Stimulated activated CD4-positive, alpha-beta T cell treated with anti-CD3 and anti-CD28 coated beads, Interleukin-4, amount 100 ng/mL, for 4 hours (primary cell): ENCODE measurements at places on chromosomes 5 and 9.

GRCh38 chr5:172801179-172801671 is 30.2 kb upstream of the DUSP1 start:
- no peak for DNase-seq

DNA sequence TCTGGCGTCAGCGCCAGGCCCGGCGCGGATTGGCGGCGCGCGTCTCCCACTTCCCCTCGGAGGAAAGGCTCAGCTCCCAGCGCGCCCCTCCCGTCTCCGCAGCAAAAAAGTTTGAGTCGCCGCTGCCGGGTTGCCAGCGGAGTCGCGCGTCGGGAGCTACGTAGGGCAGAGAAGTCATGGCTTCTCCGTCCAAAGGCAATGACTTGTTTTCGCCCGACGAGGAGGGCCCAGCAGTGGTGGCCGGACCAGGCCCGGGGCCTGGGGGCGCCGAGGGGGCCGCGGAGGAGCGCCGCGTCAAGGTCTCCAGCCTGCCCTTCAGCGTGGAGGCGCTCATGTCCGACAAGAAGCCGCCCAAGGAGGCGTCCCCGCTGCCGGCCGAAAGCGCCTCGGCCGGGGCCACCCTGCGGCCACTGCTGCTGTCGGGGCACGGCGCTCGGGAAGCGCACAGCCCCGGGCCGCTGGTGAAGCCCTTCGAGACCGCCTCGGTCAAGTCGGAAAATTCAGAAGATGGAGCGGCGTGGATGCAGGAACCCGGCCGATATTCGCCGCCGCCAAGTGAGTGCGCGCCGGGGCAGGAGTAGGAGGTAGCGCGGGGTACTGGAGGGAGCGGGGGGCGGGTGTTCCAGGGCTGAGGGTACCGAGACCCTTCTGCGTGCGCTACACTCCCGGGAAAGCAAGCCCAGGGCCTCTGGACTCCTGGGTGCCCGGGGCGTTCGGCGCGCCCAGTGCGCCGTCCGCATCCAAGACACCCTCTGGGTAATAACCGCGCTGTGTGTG is at the start of gene MSX2:
Gene MSX2 (plus strand): TSS at position 99 of the 777 bp plus-strand sequence. CDS start 78 bp downstream, at position 177.
- peak; percentile 17 for DNase-seq

DNA sequence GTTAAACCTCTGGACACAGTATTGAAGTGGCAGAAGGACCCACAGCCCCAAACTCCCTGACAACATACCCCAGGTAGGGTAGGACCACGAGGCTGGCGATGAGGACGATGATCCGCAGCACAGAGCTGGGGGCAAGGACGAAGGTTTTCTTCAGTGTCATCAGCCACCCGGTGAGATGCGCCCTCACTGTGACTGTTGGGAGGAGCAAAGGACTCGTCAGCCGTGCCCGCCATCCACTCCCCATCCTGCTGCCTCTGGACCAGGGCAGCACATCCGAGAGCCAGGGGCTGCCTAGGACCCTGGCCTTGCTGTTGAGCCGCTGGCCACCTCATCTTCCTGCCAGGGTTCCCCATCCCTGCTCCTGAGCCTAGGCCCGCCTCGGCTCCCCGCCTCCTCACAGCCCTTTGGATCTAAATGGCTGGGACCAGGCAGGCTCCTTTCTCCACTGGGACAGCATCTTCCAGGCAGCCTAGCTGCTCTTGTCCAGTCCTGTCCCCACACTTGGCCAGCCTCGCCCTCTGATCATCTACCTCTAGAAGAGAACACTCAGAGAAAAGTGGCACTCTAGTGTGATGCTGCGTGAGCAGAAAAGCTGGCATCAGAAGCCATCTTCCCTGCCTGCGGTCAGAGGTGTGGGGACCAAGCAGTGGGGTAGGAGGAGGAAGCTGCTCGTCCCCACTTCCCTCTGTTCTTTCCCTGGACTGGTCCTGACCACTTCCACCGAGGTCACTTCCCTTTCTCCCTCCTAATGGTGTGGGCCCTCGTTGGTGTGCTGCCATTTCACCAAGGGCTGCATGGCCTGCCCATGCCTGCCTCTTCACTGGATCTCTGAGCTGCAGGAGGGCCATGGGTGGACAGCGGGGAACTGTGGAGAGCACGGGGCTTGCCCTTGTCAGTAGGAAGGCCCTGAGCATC is 49.2 kb downstream of the OTULIN start:
- DNase-seq = no peak

- DNase-seq = no peak
Measured at GRCh38 chr5:59583151-59583809, 310.2 kb downstream of the PDE4D start.

- no peak for DNase-seq
Measured at GRCh38 chr5:62506659-62507460, 71.8 kb upstream of the LRRC70 start.

- DNase-seq = no peak
Measured at GRCh38 chr5:158375531-158375930, 516.6 kb upstream of the CLINT1 start.

- no peak for DNase-seq
Measured at GRCh38 chr9:82583524-82583923, 479.4 kb downstream of the RASEF start.

DNA sequence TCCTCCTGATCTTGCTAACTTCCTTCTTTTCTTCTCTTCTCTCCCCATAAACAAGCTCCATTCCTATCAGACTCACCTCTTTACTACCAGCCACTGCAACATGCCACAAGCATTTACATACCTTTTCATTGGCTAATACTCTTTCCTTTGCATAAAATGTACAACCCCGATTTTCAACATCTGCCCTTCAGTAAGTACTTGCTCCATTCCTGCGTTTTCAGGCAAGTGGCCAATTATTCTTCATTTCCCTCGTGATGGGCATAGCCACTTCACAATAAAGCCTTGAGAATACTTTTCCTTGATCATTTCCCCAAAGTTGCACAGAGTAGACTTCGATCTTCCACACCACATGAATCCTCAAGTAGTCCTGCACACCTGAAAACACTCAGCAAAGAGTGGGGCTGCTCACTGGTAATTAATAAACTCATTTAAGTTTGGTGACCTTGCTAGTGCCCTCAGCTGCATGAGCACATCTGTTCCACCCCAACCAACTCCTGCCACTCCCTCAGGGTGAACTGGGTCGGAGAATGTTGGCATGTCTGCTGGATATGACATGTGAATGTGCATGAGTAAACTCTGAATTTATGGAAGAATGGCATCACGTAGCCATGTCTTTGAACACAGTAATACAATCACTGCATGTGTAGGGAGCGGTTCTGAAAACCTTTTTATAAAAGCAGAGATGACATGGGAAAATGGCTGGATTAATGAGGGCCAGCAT is 535.8 kb downstream of the SEMA5A start:
- no peak for DNase-seq

GRCh38 chr9:112334432-112334841 is 1.0 kb upstream of the PTBP3 start:
- peak; percentile 21 for DNase-seq

GRCh38 chr9:129666575-129666974 is 1.1 kb downstream of the PRRX2 start:
- DNase-seq = no peak

DNA sequence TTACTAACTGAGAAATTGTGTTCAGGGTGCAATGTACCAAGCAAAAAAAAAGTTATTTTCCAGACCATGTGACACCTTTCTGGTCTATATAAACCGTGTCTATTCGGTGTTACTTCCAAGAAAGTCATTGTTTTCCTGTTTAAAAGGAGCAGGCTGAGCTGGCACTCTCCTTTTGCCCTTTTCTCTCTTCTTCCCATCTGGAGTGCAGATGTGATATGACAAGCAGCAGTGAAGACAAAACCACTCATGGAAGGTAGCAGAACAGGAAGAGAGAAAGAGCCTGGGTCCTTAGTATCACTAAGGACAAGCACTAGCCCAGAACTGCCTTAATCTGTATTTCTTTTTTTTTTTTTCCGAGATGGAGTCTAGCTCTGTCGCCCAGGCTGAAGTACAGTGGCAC is 25.6 kb downstream of the LYRM7 start:
- DNase-seq = no peak

DNA sequence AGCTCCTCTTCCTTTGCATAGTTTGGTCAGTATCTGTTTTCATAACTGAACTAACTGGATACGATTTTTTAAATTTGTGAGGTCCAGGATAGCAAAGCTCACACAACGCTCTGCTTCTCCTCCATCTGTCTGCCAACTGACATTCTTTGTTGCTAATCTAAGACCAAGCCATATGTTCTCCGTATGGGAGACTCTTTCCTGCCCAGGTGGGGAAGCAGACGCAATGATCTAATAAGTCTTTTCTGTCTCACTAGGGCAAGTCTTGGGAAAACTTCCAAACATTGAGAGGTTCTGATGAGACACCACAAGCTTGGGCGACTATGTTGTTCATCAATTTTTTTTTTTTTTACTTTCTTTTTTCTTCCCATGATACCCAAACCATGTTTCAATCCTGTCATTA is 558.5 kb downstream of the EFNA5 start:
- no peak for DNase-seq

DNA sequence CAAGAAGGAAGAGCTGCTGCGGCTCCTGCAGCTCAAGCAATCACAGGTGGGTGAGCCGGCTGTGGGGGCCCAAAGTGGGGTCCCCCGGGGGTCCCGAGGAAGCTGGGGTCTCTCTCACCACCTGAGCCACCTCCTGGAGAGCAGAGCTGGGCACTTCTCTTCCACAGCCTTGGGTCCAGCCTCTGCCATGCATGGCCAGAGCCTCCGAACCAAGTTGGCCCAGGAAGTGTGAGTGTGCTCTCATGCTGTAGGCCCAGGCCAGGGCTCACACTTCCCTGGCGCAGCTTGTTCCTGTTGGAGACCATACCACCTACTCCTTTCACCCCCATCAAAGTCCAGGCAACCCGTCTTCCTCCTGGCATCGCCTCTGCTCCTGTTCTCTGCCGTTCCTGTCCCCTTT is 19.7 kb downstream of the HMCN2 start:
- DNase-seq = no peak

DNA sequence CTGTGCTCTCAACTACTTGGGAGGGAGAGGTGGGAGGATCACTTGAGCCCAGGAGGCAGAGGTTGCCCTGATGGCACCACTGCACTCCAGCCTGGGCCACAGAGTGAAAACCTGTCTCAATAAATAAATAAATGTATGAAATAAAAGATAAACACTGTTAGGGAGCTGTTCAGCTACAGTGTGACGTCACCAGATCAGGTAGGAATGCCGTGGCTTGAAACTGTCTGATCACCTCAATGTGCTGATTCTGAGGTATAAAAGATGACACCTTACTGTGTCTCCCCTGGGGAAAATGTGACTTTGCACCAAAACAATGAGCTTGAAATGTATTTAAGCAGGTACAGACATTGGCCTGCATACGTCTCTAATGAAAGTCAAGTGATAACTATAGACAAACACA is 133.3 kb downstream of the ADAMTS16 start:
- DNase-seq = no peak

DNA sequence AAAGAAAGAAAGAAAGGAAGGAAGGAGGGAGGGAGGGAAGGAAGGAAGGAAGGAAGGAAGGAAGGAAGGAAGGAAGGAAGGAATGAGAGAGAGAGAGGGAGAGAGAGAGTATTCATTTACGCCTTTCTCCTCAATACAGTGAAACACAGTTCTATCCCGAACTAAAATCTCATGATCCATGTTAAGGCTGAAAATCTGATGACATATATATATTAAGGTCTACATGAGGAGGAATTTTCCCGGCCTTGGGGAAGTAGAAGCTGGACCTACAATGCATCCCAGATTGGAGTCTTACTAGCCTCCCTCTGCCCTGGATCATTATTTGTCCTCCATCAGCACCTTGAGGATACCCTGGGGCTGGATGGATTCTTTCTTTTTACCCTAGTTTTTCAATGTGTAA is 95.1 kb upstream of the DAPK1 start:
- no peak for DNase-seq

- no peak for DNase-seq
Measured at GRCh38 chr5:52491071-52491787, 296.5 kb upstream of the ITGA1 start.

DNA sequence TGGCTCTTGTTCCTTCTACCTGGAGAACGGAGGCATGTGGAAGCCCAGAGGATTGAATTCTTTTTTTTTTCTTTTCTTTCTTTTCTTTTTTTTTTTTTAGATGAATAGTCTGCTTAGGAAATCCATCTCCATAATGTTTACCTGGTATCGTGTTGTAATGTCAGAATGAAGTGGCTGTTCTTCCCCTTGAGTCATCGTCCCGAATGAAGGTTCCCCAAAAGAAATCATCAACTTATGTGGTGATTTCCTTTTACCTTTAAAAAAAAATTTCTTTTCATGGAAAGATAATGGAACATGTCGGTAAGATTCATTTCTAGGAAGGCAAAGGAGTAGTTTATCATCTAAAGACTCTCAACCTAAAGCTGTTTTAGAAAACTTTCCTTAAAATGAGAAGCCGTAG is 59.7 kb downstream of the DOCK8 start:
- no peak for DNase-seq

- no peak for DNase-seq
Measured at GRCh38 chr5:29077451-29077850, 2039.1 kb upstream of the CDH9 start.

DNA sequence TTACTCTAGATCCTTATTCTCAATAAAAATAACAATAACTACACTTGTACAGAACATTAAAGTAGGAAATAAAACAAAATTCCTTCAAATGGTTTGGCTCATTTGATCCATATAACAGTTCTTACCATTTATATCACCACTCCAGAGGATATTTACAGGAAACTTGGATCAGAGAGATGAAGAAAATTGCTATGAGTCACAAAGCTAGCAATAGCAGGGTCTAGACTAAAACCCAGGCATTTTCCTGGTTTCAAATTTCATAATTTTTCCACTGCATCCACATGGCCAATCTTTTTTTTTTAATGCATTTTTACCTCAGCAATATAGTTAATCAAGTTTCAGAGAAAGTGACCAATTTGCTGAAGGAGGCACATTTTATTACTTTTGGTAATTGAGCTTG is 299.2 kb downstream of the ELAVL2 start:
- no peak for DNase-seq

DNA sequence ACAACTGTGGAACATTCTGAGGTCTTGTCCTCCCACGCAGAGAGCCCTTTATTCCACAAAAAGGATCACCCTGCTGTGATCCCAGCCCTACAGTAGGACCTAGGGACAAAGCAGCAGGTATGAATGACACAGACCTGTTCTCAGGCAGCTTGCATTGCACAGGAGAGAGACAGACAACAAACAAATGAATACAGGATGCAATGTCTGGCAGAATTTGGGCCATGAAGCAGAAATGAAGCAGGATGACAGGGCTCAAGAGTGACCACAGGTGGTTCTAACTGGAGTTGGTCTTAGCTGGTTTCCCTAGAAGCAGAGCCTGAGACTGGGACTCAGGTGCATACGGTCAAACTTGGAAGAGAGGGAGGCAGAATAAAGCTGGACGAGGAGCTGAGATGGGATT is 388.8 kb downstream of the CDK5RAP2 start:
- DNase-seq = no peak

DNA sequence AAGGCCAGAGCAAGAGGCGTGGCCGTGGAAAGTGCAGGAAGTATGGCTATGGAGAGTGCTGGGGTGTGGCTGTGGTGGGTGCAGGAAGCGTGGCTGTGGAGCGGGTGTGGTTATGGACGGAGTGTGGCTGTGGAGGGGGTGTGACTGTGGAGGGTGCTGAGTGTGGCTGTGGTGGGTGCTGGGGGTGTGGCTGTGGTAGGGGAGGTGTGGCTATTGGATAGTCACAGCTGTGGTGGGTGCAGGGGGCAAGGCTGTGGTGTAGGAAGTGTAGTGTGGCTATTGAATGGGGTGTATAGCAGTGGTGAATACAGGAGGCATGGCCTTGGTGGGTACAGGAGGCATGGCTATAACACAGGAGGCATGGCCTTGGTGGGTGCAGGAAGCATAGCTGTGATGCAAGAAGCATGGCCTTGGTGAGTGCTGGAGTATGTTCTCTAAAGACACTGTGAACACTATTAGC is 40.8 kb upstream of the SPATA31C2 start:
- no peak for DNase-seq
